ENCODE measurements at places on chromosomes 1 and 21. TPM values are rescaled to one million over a fixed set of nuclear protein-coding genes. Genes with fewer than 3 reads are reported as not detected.

DNA sequence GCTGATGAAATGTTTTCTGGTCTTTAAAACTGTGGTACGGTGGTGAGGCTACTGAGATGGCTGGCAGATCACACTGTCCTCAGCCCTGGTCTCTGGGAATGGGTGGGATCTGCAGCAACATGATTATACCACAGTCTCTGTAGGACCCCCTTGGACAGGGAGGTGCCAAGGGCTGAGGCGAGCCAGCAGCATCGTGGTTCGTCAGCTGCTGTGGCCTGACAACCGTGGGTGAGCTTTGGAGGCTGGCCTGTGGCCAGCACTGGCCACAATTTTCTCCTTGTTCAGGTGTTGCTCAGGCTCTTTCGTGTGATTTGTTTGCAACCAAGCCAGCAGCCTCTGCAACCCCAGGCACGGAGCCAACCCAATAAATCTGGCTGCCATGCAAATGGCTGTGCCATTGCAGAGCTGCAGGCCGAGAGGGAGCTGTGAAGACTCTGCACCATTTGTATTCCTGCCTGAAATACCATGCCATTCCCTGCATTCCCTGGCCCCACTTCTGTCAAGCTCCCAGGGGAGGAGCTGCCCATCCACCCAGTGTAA is 70.9 kb downstream of the PCP4 start:
- DNase-seq = no peak

DNA sequence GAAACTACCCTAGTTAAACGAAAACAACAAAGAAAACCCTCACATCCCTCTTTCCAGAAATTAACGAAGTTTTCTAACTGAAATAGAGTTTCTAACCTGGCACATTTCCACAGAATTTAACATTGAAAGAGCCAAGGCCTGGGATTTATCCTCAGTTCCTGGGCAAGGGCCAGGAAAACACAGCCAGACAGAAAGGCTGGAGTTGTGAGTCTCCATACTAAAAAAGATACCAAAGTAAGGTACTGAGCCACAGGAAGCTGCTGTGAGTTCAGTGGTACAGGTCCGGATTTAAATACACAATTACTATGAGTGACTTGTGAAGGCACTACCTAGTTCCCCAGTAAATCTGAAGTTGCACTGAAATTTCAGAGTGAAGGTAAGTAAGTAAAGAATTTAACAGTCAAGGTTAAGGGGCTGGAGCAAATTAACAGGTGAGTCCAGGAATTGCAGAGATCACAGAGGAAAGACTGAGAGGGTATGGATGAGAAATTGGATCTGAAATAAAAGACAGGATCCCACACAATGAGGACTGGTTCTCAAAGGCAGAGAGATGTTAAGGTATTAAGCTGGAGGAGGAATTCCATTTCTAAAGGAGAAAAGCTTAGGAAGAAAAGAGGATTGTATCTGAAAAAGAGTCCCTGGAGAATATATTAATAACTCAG is 905 bp downstream of the LIX1L start:
- no peak for DNase-seq

- no peak for DNase-seq
Measured at GRCh38 chr1:235199441-235199840, 38.4 kb upstream of the RBM34 start.

GRCh38 chr1:63943393-63943792 is 169.6 kb downstream of the ROR1 start:
- no peak for DNase-seq

DNA sequence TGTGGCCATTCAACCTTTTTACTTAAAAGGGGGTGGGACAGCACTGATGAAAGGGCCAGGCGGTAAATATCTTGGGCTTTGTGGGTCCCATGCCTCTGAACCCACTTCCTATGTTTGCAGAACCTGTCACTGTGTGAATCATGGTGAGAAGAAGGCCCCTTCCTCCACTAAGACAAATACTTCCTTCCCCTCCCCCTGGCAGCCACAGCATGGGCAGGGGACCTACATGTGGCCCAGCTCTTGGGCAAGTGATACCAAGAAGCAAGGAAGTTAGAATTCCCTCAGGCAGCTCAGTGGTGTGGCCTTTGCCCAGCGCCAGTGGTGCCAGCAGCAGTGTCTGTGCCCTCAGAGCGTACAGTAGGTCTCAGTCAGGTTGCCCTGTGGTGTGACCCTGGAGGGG is 168.6 kb downstream of the TRIM33 start:
- DNase-seq = no peak

DNA sequence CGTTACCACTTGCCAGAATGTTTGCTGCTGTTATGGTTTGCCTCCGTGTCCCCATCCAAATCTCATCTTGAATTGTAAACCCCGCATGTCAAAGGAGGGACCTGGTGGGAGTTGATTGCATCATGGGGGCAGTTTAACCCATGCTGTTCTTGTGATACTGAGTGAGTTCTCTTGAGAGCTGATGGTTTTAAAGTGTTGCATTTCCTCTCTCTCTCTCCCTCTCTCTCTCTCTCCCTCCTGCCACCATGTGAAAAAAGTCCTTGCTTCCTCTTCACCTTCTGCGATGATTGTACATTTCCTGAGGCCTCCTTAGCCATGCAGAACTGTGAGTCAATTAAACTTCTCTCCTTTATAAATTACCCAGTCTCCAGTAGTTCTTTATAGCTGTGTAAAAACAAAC is 44.4 kb downstream of the CFHR5 start:
- no peak for DNase-seq

- no peak for DNase-seq
Measured at GRCh38 chr1:196152975-196153374, 455.3 kb downstream of the KCNT2 start.

- DNase-seq = no peak
Measured at GRCh38 chr1:214205053-214205452, 75.9 kb upstream of the SMYD2 start.

DNA sequence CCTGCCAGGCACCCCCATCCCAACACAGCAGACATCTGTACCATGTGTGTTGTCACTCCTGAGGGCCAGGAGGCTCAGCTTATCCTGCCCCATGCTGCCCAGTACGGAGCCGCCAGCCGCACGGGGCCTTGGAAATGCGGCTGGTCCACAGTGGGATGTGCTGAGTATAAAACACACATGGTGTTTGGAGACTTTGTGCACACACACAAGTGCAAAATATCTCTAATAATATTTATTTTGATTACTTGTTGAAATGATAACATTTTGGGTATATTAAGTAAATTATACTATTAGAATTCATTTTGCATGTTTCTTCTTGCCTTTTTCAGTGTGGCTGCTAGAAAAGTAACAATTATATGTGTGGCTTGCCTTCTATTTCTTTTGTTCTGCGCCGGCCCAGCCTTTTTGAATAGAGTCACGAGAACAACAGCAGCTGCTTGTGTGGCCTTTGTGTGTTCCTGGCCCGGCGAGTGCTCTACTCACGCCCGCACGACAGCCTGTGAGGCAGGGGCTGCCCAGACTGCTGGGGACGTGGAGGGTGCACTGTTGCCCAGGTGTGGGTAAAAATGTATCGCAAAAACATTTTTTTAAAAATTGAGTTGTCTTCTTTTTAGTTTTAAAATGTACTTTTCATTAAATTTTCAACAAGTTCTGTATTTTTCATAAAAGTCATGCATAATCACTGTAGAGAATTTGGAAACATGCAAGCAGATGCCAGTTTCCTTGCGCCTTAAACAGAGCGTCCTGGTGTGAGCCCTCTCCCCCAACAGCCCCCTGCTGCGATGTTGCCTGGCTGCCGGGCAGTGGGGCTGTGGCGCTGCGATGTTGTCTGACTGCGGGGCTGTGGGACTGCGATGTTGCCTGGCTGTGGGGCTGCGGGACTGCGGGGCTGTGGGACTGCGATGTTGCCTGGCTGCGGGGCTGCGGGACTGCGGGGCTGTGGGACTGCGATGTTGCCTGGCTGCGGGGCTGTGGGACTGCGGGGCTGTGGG is 35.5 kb downstream of the COQ8A start:
- DNase-seq = no peak

DNA sequence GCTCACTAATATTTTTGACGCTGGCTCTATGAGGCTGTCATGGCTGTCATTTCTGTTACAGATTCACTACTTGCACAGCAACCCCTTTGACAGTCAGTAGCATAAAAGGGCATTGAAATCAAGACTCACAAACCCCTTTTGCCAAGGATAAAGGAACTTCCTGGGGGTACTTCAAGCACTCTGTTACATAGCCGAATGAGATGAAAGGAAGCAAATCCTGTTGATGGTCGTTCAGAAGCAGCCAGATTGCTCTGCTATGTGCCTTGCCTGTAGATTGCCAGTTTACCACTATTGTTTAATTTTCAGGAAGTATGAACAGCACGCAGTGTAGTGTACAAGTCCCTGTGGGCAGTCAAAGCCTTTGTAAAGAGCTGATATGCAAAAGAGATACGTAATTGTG is 296.2 kb downstream of the LRRIQ3 start:
- no peak for DNase-seq

DNA sequence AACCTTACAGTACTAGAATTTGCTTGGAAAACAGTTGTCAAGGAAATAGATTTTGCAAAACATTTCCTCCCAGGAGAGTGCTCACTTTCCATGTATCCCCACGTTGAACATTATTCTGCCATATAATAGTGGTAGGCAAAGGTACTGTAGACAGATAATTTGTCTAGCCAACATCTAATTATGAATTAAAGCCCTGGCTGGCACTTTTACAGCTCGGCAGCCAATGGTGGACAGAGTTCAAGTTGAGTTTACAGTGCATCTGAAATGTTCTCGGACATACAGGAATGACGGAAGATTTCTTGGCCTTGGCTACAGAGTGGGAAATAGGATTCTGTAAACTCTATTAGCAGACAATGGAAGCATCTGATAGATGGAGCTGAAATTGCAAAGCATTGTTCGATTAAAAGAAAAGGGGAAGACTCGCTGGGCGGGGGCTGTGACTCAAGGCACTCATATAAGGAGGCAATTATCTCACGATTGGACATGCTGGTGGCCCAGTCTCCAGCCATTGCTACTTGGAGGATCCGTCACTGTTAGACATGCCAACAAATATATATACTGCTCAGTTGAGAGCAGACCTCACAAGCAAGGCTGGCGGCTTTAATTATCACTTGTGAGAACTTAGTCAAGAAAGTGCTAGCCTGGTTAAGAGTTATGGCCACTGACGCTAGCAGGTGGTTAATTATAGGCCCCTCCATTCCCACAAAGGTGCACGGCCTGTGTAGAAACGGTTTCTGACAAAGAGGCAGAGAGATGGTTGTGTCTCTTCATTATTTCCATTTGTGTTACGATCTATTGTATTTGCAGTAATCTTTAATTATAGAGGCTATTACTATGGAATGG is 48.0 kb downstream of the MAN1C1 start:
- no peak for DNase-seq

- DNase-seq = no peak
Measured at GRCh38 chr1:211738096-211738690, 62.8 kb upstream of the NEK2 start.

- DNase-seq = no peak
Measured at GRCh38 chr1:193519922-193520321, 333.5 kb upstream of the B3GALT2 start.

The MLLT11 gene
- total RNA-seq = 5.0 TPM

The OR2T3 gene
- not detected for total RNA-seq

The HFM1 gene
- total RNA-seq = not detected

The AMY1A gene
- total RNA-seq = not detected

The GART gene
- 44.8 TPM for total RNA-seq

All from T-helper 17 cell (primary cell).